ENCODE measurements at places on chromosomes 13 and 19.

DNA sequence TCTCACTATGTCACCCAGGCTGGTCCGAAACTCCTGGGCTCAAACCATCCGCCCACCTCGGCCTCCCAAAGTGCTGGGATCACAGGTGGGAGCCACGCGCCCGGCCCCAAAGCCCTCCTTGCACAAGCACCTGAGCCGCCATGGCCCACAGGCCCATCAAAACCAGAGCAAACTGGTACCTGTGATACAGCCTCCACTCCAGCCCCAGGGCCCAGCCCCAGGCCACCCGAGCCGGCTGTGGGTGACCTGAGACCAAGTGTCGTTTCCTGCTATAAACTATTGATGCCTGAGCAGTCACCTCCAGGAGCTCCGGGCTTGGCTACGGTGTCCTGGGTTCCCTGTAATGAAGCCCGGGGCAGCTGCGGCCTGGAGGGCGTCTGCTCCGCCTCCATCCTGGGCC, 9.7 kb upstream of the PTBP1 start:
- no peak for DNase-seq

GRCh38 chr19:10780368-10780767, 55.6 kb downstream of the TMED1 start:
- peak; percentile 69 for DNase-seq

DNA sequence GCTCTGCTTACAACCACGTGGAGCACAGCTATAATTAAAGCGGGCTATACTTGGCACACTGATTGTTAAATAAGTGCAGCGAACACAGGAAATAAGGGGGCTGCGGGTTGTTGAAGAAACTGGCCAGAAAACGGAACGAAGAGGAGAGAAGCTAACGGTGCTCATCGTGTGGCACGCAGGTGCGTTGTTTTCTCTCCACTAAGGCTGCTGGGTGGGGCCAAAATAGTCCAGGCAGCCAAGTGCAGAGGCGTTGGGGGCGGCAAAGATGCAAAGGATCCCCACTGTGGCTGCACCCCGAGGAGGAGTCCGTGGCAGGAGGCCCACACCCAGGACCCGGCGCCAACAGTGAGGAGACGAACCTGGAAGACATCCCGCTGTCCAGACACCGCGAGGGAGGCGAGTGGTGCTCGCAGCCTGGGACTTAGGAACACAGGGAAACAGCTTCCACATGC, 8.1 kb upstream of the ARL11 start:
- peak; percentile 25 for DNase-seq

GRCh38 chr13:48804821-48805601, 151.3 kb downstream of the CYSLTR2 start:
- DNase-seq, result peak; percentile 46

- DNase-seq, result no peak
Measured at GRCh38 chr19:16384688-16385087, 60.1 kb downstream of the KLF2 start.

- peak; percentile 48 for DNase-seq
Measured at GRCh38 chr13:73943137-73943964, 190.9 kb downstream of the KLF12 start.

DNA sequence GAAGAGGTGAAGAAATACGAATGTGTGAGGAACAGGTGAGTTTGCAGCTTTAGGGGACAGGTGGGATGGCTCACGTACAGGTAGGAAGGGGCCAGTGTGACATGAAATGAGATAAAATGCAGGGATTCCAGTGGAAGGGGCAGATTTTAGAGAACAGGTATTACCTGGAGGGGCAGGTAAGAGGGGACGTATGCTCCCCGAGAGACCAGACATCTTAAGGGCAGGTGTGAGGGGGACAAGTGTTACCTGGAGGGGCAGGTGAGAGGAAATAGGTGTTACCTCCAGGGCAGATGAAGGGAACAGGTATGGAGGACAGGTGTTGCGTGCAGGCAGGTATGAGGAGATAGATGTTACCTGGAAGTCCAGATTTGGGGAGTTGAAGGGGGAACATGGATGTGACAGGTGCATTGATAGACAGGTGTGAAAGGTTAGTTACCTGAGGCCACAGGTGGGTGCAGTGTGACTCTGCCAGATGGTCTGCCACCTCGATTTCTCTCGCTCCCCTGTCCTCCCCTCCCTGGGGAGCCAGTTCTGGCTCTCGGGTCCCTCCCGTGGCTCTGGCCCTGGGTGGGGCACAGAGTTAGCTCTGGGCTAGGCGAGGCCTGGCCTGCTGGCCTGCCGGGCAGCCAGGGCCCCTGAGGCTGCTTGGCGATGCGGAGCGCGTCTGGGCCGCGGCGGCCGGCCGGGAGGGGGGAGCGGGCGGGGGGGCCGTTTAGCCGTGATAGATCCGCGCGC, 2.1 kb downstream of the ERFL start:
- no peak for DNase-seq

- no peak for DNase-seq
Measured at GRCh38 chr19:18419699-18420460, 682 bp downstream of the SSBP4 start.

DNA sequence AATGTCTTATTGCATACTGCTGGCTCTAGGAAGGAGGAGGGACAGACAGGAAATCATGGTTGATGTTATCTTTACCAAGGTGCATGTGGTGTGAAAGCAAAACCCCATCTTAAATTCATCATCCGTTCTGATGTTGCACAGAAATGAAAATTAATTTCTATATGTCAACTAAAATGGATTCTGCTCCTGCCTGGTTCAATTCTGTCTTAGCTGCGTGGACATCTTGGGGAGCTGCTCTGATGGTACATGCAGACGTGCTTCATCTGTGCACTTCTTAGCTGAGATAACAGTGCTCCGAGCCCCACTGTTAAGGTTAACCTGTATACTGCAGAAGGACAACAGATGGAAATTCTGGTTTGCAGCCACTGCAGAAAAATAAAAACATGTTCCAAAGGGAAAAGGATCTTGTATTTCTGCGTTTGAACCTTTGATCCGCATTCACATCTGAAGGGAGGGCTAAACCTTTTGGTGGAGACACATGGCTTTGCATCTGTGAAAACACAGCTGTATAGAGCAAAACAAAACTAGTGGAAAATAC, 155.6 kb downstream of the TM9SF2 start:
- DNase-seq, result no peak

DNA sequence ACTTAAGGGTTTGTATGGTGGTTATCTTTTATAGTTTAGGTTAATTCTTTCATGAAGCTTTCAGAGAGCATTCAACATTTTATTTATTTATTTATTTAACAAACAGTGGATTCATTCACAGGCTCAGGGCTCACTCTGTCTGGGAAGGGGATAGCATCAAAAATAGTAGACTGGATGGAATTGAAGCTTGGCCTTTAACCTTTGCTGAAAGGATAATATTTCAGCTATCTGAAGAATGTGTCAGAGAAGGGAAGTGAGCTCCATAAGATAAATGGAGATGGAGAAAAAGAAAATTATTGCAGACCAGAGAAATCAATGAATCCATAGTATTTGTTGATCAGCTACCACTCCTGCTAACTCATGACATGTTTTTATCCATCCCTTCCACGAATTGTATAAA, 305.6 kb downstream of the COG6 start:
- DNase-seq, result no peak

DNA sequence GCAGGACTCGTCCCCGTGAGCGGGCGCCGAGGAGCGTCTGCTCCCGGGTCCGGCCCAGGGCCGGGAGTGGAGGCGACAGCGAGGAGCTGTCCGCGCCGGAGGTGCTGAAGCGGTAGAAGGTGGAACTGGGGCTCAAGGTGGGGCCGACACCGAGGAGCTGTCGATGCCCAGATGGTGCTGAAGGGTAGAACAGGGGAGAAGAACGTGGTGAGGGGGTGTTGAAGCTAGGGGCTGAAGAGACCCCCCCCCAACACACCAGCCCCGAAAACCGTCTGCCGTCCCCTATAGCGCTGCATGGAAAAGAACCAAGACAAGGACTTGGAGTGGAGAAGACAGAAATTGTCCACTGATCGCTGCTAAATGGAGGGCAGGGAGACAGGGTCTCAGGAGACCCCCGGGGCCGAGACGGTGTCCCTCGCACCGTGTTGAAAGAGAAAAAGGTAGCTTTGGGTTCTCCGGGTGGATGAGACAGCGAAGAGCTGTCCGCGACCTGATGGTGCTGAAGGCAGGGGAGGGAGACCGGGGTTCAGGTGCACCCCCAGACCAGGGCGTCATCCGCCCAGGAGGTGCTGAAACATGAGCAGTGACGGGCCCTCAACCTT, 7.1 kb upstream of the PDE4C start:
- peak; percentile 55 for DNase-seq

GRCh38 chr13:49893591-49893990, 42.5 kb downstream of the SPRYD7 start:
- DNase-seq, result no peak

- no peak for DNase-seq
Measured at GRCh38 chr19:388691-389090, 20.3 kb downstream of the C2CD4C start.

DNA sequence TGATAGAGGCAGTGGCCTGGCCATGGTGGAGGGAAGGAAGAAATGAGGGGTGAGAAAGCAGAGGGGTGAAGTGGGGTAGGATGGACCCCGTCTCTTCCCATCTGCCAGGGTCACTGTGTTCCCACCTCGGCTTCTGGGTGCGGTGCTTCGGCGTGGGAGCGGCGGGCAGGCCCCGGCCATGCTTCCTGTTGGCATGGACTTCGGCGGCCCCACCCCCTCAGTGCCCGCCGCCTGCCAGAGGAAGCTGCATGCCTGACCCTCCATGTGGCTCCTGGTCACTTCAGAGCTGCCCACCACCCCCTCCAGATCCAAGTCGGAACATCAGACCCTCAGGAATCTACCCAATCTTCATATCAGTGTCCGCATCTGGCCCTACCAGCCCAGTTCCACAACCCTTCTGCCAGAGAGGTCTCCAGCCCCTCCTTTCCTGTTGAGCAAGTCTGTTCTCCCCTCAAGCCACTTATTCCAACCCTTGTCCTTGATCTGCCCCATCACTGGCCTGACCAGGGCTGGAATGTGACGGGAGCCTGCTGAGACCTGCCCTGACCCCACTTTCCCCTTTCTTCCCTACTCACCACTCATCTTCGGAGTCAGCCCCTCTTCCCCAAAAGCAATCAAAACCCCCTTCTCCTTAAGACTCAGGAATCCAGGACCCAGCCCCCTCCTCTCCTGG, 1.5 kb downstream of the KCNN4 start:
- DNase-seq, result no peak

DNA sequence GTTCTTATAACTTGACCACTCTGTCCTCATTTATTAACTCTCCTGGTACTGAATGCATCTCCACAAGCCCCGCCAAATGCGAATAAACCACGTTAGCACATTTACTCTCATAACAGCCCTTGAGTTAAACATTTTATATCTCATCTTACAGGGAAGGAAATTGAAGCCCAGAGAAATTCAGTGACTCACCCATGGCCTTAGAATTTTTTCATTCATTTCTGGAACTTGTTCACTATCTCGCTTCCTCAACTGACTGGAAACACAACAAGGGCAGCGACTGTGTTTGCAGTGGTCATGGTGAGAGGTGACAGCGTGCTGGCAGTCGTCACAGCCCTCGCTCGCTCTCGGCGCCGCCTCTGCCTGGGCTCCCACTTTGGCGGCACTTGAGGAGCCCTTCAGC, 39.5 kb downstream of the SERP2 start:
- DNase-seq, result no peak

- DNase-seq, result no peak
Measured at GRCh38 chr19:18738961-18739690, 52.0 kb downstream of the COMP start.

GRCh38 chr13:64083811-64084210, 2668.2 kb upstream of the PCDH20 start:
- DNase-seq, result no peak

GRCh38 chr13:78595495-78596398, 7.6 kb downstream of the POU4F1 start:
- no peak for DNase-seq

GRCh38 chr13:75400775-75401174, 81.2 kb downstream of the TBC1D4 start:
- DNase-seq, result no peak

DNA sequence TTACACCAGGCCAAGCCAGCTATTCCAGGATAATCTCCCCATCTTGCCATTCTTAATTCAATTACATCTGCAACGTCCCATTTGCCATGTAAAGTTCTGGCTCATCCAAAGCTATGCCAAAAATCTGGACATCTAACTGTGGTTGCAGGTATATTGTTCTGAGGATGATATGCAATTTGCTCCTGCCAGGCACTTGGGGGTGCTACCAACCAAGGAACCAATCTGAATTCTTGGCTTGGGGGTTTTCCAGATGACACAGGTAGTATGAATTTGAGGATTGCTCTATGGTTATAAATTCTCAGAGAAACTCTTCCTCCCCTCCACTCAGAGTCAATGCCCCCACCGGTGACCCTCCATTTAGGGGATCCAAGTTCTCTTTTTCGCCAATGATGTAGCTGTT, 33.0 kb downstream of the CRYL1 start:
- peak; percentile 37 for DNase-seq

DNA sequence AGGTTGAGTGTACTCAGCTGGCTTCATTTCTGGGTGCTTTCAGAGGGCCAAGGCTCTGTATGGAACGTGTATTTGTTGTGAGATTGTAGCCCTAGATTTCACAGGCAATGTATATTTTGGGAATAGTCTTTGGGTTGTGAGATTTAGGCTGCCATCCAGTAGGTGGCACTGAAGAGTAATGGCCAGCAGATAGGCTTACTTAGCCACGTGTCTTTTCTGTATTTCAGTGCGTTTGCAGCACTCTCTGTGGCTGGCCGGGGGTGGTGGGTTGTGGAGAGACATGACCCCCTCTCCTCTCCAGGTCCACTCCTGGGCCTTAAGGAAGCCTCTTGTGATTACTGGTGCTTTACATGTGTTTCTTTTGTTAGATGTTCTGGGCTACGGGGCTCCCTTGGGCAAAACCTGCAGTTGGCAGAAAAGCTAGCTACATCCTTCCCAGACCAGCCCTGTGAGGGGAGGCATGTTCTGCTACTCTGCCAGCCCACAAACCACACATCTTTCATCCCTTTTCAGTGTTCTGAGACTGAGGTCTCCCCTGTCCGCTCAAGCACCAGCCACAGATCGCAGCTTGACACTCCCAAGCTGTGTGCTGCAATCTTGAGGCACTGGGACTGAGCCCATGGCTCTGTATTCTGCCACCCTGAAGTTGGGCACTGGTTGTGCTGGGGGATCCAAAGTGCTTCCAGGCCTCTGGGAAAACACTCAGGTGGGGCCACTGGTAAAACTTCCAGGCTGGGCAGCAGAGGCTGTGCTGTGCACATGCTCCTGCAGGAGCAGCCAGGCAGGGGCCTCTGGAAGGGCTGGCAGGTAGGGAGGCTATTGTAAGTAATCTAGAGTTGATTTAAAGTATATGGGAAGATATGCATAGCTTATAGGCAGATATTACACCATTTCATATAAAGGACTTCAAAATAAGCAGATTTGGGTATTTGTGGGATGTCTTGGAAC, 1096.8 kb upstream of the PCDH20 start:
- peak; percentile 2 for DNase-seq

- DNase-seq, result no peak
Measured at GRCh38 chr19:55993492-55993891, 6.9 kb downstream of the NLRP5 start.

All from EH (cell line).